ENCODE measurements at places on chromosomes 12 and 14.

- no peak for DNase-seq
These were observed 57.9 kb downstream of the TTC9 start for GRCh38 chr14:70699646-70700045.

DNA sequence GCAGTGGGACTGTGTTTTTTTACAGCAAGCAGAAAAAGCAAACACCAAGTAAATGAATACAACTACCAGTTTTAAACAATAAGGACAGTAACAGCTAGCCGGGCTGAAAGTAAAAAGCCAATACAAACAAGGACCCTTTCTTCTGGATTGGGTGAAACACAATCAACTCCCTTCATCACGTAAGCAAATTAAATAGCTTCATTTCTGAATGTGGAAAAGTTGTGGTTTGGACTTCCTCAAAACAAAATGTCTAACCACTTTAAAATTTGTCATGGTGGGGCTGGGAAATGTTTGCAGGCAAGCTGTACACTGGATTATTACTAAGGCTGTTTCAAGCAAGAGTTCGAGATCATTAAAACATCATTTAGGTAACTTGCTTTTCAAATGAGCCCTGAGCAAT is 47.4 kb downstream of the TCHP start:
- no peak for DNase-seq

GRCh38 chr12:71567537-71567936 is 96.1 kb downstream of the ZFC3H1 start:
- no peak for DNase-seq

GRCh38 chr12:63948211-63948610 is 103.7 kb downstream of the SRGAP1 start:
- no peak for DNase-seq

DNA sequence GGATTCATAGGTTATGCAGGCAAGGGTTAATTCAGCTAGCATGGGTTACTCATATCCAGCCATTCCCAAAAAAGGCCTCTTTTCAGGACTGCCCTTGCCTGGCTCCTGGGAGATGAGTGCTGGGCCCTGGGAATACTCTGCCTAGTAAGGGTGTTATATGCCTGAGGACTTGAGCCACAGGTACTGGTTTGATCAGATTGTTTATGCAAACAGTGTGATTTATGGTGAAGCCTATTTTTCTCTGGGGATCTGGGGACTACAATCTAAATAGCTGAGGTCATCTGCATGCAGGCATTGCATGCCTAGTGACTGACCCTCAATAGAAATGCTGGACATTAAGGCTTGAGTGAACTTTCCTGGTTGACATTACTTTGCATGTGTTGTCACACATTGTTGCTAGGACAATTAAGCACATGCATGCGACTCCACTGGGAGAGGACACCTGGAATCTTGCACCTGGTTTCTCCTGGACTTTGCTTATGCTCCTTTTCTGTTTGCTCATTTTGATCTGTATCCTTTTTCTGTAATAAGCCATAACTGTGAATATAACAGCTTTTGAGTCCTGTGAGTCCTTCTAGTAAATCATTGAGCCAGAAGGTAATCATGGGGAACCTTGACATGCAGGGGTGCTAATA is 73.0 kb downstream of the RAD51B start:
- no peak for DNase-seq

DNA sequence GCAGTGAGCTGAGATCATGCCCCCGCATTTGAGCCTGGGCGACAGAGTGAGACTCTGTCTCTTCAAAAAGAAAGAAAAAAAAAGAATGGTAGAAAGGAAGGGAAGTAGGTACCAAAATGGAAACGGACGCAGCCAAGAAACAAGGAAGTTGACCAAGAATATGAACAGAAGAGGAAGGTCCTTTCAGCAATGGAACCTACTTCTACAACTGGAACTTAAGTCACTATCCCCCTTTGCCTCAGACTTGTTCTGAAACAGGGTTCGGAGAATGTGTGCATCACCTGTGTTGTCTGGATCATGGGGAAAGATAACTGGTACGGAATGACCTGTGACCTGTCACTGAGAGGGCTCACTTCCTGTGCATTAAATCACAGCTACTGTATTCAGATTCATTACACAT is 43.9 kb upstream of the RNASE1 start:
- no peak for DNase-seq

DNA sequence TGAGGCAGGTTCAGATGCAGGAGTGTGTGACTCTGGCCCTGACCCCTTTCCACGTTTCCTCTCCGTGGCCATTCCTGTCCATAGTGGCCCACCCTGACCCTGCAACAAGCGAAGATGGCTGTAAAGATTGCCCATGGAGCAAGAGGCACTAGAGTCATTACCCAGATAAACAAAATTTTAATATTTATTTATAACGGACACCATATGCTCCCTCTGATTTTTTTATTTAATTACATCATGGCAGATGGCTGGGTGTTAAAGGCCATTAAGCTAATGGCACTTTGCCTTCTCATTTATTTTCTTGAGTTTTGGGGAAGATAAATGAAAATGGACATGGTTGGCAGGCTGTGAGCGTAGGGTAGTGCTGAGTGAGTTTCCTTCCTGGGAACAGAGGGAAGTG is 58.7 kb downstream of the WSCD2 start:
- no peak for DNase-seq

- no peak for DNase-seq
These were observed 2.7 kb downstream of the RSRC2 start for GRCh38 chr12:122523846-122524718.

DNA sequence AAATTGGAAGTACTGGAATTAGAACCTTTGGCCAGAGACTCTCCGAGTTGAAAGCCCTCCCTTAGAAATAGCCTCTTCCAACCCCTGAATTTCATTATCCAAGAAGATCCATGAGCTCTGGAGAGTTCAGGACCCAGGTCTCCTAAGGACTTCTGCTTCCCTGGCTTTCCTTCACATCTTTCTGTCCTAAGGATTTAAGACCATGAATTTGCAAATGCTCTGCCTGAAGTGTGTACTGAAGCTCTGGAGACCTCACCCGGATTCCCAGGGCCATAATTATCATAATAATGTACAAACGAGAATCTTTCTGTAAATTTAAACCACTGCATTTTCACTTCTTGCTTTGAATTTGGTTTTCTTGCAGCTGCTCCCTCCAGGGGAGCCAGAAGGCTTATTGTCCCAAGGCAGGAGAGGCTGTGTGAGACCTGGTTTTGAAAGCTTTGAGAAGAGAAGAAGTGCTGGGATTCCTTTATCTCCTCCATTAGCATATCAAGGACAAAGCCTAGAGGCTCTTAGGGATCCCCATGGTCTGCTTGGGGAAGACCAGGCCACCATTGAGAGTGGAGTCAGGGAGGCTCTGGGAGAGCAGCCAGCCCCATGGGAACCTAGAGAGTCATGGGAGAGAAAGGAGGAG is 41.1 kb downstream of the GLRX5 start:
- no peak for DNase-seq

- DNase-seq: no peak
These were observed 103.8 kb downstream of the DAD1 start for GRCh38 chr14:22485178-22485577.

DNA sequence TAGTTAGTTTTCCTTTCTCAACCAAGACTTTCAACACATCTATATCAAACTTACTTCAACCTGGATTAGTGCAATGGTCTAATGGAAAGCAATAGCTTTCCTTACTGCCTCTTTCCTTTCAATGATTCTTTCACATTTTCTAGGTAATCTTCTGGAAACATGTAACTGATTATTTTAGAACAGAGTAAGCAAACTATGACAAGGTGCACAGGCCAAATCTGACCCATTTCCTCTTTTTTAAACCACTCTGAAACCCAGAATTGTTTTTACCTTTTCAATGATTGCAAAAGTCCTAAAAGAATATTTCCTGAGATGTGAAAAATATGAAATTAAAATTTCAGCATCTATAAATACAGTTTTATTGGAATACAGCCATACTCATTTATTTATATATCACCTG is 81.6 kb upstream of the TMTC2 start:
- DNase-seq: no peak

DNA sequence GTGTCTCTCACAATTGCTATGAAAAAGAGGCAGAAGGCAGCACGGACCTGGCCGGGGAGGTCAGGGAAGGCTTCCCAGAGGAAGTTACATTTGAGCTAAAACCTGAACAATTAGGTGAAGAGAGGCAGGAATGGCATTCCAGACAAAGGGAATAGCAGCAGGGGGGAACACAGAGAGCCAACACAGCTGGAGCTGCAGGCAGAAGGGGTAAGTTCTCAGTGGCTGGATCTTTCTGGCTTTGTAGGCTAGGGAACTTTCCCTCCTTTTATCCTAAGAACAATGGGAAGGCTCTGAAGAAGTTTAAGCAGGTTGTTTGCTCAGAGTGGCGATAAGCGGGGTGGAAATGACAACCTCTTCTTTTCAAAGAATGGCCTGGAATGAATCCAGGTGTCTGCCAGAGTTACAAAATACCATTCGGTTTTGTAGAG is 100.0 kb downstream of the PRIMA1 start:
- DNase-seq: no peak

DNA sequence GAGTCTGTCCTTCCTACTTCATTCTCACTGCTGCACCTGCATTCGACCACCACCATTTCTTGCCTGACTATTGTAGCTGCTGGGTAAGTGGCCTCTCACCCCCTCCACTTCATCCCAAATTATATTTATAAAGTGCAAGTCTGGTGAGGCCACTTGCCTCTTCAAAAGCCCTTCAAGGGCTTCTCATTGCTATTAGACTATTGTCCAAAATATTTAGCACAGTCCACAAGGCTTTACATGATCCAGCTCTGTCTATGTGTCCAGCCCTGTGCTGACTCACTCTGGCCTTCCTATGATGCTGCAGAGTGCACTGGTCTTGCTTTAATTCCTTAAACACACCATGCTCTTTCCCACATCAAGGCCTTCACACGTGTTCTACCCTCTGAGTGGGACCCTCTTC is 46.0 kb downstream of the PAH start:
- DNase-seq: no peak

DNA sequence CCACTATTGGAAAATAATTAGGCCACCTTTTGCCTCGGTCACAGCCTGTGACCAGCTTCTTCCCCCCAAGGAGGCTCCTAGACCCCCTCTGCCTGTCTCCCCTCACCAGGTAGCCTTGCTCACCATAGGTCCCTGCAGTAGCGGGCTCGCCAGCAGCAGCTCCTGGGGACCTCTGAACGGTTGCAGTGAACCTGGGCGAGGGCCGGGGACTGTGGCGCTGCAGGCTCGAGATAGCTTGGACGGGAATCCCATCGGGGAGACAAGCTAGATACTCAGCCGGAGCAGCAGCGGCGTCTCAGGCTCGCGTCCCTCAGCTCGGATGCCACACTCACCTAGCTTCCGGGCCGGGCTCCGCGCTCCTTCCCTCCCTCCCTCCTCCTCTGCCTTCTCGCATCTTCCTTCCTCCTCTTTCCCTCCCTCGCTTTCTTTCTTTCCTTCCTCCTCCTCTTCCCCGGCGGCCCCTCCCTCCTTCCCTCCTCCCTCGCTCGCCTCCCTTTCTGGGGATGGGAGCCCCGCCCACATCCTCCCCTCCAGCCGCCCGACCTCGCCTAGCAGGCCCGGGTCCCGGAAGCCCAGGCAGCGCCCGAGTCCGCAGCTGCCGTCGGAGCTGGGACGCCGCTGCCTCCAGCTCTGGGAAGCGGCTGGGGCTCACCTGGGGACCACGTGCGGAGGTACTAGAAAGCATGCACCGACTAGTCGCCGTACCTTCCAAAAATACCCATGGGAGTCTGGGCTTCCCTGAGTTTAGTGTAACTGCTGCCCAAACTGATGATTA is at the start of gene BMP4:
Gene BMP4, minus strand, starts transcription at position 399 of the 775 bp plus-strand sequence. CDS start 4,603 bp downstream, outside the sequence.
- peak; percentile 43 for DNase-seq

- no peak for DNase-seq
These were observed 92.5 kb downstream of the SSPN start for GRCh38 chr12:26287671-26288381.

GRCh38 chr12:10362325-10362724 is 27.5 kb downstream of the KLRK1 start:
- no peak for DNase-seq

- DNase-seq: no peak
These were observed 199.4 kb upstream of the FOXN3 start for GRCh38 chr14:89616425-89616824.

DNA sequence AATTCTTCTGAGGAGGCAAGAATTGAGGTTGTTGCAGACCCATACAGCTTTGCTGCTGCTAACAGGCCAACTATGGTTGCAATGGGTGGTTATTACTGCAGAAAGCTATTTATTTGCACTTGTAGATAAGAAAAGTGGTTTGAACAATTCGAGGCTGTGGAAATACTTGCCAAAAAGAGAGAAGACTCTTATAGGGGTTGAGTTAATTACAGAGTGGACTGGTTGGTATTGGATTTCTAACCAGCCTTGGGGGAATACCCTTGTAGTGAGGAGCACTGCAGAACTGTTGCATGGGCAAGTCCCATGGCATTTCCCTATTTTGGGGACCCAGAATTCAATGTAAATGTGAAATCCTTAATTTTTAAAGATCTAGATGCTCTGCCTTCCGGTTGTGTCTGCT is 120.5 kb downstream of the KCNMB4 start:
- DNase-seq: no peak

DNA sequence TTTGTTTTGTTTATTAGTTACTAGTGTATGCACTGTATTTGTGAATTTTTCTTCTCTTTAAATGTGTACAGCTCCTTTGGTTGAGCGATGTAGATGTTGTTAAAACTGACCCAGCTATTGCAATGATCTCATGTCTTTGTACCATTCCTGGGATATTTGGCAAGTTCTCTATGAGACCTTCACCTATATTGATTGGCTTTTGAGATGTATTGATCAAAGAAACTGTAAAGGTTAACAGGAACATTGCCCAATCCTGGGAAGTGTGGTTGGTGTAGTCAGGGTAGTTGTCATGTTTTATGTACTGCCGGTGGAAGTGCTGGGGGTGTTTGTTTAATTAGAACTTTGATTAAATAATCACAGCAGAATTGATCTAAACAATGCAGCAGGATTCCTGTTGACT is 43.1 kb downstream of the ACSS3 start:
- no peak for DNase-seq

GRCh38 chr14:74865156-74865555 is 10.8 kb downstream of the PROX2 start:
- no peak for DNase-seq

GRCh38 chr12:111196532-111196931 is 172.4 kb downstream of the PHETA1 start:
- DNase-seq: no peak

DNA sequence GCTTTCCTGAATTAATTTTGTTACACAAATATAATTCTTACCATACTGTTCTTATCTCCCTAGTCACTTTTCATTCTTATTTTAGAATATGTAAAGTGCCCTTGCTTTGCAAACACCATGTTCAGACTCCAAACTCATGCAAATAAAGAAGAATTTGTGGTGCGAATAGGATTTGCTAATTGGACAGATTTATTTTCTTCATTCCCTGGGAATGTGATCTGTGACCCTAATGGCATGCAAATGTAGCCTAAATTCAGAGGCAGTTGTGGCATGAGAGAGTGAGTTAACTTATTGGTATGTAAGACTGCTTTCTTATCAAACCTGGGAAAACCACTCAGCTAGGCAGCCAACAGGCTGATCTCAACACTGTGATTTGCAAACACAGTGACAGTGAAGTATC is 10.0 kb downstream of the CAPZA3 start:
- DNase-seq: no peak
